ENCODE measurements at places on chromosomes 6 and 20.

DNA sequence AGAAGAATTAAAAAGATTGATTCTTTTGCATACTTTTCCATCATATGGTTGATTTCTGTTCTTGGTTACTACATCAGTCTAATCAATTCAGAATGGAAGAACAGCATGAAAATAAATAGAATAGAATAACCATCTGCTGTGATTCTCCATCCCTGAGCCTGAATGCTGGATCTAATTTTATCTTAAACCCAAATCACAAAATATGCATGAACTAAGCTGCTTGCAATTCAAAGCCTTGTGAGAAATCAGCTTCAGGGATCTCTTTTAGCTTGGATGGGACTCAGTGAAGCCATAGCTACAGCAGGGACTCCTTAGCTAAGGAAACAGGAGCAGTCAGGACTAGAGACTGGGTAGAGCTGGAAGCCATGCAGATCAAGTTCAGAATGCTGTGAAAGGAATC is 74.1 kb downstream of the TPBG start:
- no peak for DNase-seq

DNA sequence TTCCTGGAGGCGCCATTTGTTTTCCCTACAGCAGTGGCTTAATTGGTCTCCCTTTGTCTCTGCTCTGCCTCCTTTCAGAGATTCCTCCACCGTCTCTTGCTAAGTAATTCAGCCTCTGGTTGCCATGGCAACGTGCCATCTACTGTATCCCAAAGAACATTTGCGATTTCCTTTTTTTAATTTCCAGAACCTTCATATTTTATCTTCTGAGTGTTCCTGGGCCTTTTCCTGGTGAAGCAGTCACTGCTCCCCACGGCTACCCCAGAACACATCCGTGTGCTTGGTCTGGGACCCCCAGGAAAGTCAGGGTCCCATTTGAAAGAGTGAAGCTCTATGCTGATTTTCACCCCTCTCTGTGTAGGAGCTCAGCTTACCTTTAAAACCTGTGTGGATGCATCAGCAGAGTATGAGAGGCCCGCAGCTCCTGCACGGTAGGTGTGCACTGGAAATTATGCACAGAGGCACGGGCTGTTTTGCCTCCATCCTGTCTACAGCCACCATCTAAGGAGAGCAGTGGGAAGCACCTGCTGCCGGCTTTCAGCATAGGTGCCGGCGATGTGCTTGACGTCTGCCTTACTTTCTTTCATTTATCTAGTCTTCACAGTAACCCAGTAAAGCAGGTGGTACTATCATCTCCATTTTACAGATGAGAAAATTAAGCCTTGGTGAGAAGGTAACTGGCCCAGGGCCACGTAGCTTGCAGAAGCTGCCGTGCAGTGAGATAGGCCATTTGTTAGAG is 122.8 kb downstream of the SYCP2 start:
- no peak for DNase-seq

GRCh38 chr6:122734529-122735395 is 44.8 kb upstream of the FABP7 start:
- no peak for DNase-seq

GRCh38 chr6:45815466-45816125 is 200.1 kb downstream of the CLIC5 start:
- DNase-seq = no peak

GRCh38 chr20:50013976-50014375 is 31.2 kb downstream of the SNAI1 start:
- no peak for DNase-seq
